ENCODE measurements at places on chromosomes 6 and 20.
A peak's percentile ranks its signal among the peaks of the same experiment; 100 is the strongest.

DNA sequence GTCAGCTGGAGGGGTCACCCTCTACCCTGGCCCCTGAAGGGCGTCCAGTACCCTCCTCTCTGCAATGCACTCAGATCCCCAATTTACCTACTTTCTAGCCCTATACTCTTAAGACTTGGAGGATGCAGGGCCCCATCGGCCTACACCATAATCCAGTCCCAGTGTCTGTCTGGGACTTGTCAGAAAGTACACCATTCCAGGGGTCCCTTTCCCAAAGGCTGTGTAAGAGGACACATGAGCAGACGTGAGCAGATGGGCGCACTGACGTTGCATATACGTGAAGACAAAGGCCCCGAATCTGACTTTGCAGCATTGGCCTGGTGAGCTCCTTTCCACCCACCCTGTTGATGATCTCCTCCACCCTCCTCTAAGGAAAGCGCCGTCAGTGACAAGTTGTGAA, 20.9 kb upstream of the SMOC2 start:
- no peak for DNase-seq

DNA sequence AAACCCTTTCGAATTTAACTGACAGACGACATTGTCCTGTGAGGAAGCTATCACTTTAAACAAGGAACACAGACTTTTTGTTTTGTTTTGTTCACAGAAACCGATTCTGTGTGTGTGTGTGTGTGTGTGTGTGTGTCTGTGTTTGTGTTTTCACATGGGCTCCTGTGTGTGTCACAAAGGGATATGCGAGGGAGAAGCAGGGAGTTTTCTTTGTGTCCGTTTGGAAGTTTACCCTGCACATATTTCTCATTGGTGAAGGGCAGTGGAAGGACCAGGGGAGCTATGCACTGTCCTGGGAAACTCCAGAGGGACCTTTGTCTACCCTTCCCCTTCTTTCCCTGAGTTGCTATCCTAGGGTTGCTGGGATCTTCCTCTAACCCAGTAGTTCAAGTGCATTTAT, 17.7 kb downstream of the POM121L2 start:
- no peak for DNase-seq

GRCh38 chr6:121160276-121160675, 174.0 kb downstream of the TBC1D32 start:
- no peak for DNase-seq

DNA sequence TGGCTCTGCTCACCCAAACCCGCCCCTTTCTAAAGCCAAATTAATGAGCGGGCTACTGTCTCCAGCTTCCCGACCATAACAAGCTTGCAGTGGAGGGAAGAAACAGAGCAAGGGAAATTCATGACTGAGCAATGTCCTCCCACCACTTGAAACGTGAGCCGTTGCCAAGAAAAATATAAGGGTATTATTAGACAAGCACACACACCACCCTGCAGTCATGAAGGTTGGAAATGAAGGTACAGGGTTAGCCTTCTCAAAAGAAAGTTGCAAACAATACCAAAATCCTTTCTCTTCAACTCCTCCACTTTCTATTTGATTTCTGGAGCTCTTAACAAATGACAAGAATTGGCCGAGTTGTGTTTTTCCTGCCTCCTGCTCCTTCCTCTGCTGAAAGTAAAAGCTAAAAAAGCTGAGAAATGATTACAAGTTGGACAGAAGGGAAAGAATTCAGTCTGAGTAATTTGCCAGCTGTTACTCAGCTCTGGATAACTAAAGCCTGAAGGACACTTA, 151.1 kb upstream of the B3GAT2 start:
- peak; percentile 56 for DNase-seq

Measured in stromal cell of bone marrow (primary cell).